ENCODE measurements at places on chromosomes 1 and 21.

GRCh38 chr1:28882009-28882628 lies 32.2 kb upstream of the EPB41 start:
- H3K36me3 ChIP-seq = no peaks in the 10 kb centered on the region
- DNase-seq = peak; percentile 84
- no peaks in the 10 kb centered on the region for H3K27me3 ChIP-seq
- H3K27ac ChIP-seq = no peak overlapping the region

GRCh38 chr1:98482611-98483010 lies 178.9 kb upstream of the SNX7 start:
- no peak overlapping the region for H3K27ac ChIP-seq
- no peaks in the 10 kb centered on the region for H3K4me1 ChIP-seq
- H3K4me3 ChIP-seq = no peak overlapping the region
- H3K36me3 ChIP-seq = no peaks in the 10 kb centered on the region
- DNase-seq = no peak
- no peaks in the 10 kb centered on the region for H3K27me3 ChIP-seq

- H3K27ac ChIP-seq = no peak overlapping the region
- DNase-seq = no peak
- no peaks in the 10 kb centered on the region for H3K27me3 ChIP-seq
Observed at GRCh38 chr1:157831968-157832626, 9.5 kb downstream of the CD5L start.

DNA sequence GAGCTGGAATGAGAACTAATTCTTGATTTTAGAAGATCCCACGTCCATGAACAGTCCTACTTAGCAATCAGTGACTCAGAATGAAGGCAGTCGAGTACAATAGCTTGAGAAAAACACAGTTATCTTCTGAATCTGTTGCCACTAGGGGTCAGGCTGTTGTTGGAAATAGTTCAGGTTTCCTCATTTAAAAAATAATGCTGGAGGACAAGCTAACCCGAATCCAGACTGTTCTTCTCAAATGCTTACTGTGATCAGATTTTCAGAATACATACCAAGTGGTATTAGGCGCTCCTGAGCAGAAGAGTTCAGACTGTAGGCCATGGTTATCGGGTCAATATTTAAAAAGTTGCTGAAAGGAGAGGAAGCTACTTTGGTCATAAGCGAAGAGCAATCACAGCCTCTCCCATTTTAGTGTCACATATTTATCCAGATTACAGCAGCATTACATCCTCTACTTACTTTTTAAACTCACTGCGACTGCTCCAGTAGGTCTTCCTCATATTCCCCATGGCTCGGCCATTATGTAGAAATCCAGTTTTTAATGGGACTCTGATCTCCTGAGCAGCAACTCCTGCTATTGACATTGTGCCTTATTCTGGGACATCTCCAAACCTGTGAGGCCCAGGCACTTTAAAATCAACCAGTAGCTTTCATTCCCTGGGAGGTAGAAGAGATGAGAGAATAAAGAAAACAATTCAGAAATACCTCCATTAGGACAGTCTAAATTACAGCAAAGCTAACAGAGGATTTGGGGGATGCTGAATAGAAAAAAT lies 10.9 kb downstream of the ERRFI1 start:
- no peaks in the 10 kb centered on the region for H3K36me3 ChIP-seq
- no peaks in the 10 kb centered on the region for H3K27me3 ChIP-seq
- H3K4me1 ChIP-seq = peaks cover 3% of the 10 kb centered on the region

DNA sequence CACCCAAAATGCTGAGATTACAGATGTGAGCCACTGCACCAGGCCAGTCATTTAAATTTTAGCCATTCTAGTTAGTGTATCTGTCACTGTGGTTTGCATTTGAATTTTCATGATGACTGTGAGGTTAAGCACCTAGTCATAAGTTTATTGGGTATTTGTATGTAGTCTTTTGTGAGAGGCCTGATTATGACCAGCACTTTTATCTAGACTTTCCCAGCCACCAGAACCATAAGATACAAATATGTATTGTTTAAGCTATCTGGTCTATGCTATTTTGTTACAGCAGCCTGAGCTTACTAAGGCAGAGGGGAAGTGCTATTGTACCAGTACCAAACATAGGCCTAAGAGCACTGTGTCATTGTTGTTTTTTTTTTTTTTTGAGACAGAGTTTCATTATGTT lies 19.9 kb upstream of the DNAJC6 start:
- H3K36me3 ChIP-seq = no peaks in the 10 kb centered on the region
- DNase-seq = no peak
- no peaks in the 10 kb centered on the region for H3K4me1 ChIP-seq
- H3K27ac ChIP-seq = no peak overlapping the region
- H3K27me3 ChIP-seq = no peaks in the 10 kb centered on the region
